ENCODE measurements at places on chromosomes 13 and 19. TPM values are rescaled to one million over a fixed set of nuclear protein-coding genes. Genes with fewer than 3 reads are reported as not detected.

EPSTI1 gene
- total RNA-seq, result 21.0 TPM

LILRB5 gene
- total RNA-seq, result under 0.01 TPM

PCP2 gene
- 0.81 TPM for total RNA-seq

ZNF208 gene
- 1.3 TPM for total RNA-seq

KLK2 gene
- total RNA-seq, result not detected

NLRP7 gene
- not detected for total RNA-seq

GJB2 gene
- total RNA-seq, result not detected

ZNF569 gene
- 5.1 TPM for total RNA-seq

TTC9B gene
- total RNA-seq, result under 0.01 TPM

PTGER1 gene
- 0.27 TPM for total RNA-seq

SIGLEC7 gene
- under 0.01 TPM for total RNA-seq

GDF15 gene
- total RNA-seq, result 0.27 TPM

SELENOV gene
- not detected for total RNA-seq

PROZ gene
- not detected for total RNA-seq

HNRNPUL1 gene
- 159 TPM for total RNA-seq

TEX101 gene
- not detected for total RNA-seq

ZNF345 gene
- 8.3 TPM for total RNA-seq

CDX2 gene
- total RNA-seq, result not detected

ZNF524 gene
- 21.3 TPM for total RNA-seq

Measured in hematopoietic multipotent progenitor cell (in vitro differentiated cells).